ENCODE measurements at places on chromosomes 13 and 19. TPM values are rescaled to one million over a fixed set of nuclear protein-coding genes. Genes with fewer than 3 reads are reported as not detected.

The ZNF471 gene
- polyA plus RNA-seq, result 0.45 TPM

The DACT3 gene
- not detected for polyA plus RNA-seq

The ZNF428 gene
- 18.4 TPM for polyA plus RNA-seq

DNA sequence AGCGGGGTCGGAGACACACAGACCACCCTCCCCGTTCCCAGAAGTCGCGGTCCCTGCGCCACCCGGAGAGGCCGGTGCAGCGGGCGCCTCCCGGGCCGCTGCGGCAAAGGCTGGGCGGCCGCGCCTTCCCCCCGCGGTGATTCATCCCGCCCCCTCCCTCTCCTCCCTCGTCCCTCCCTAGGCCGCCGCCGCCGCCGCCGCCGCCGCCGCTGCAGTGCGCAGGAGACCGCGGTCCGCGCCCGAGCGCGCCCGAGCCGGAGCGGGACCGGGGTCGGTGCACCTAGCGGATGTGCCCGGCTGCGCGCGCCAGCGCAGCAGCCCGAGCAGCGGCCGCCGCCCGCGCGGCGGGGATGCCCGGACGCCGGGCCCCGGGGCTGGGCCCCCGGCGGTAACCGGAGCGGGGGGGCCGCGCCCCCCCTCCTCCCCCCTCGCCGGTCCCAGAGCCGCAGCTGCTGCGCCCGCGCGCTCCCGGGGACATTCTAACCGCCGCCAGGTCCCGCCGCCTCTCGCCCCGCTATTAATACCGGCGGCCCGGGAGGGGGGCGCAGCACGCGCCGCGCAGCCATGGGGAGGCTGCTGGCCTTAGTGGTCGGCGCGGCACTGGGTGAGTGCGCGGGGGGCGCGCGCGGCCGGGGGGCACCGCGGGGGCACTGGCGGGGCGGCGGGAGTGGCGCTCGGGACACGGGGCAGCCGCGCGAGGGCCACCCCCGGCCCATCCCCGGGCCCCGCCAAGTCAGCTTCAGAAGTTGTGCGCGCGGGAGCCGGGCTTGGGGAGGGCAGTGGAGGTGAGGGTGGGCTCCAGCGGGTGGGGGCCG, at the start of gene SCN1B:
TSS of gene SCN1B (plus strand) at position 214 of the 815 bp plus-strand sequence. CDS start at position 565, 351 bp downstream.
- no peak for DNase-seq

DNA sequence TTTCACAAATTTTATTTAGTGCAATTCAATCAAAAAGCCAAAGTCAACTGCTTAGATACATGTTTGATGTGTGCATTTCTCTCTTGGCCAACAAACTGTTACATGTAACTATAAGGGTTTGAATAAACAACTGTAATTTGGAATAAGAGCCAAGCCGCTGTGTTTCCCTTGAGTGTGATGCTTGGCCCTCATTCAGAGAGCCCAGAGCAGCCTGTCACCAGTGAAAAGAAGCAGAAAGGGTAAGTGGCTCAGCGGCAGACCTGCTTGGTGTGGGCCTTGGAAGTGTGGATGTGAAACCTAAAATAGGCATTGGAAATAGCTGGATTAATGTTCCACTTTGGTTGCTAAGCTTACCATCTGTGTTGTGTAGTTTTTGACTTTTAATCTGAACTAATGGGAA, 924.6 kb downstream of the OLFM4 start:
- no peak for DNase-seq

GRCh38 chr19:42224940-42225717, 5.0 kb downstream of the ZNF526 start:
- no peak for DNase-seq

DNA sequence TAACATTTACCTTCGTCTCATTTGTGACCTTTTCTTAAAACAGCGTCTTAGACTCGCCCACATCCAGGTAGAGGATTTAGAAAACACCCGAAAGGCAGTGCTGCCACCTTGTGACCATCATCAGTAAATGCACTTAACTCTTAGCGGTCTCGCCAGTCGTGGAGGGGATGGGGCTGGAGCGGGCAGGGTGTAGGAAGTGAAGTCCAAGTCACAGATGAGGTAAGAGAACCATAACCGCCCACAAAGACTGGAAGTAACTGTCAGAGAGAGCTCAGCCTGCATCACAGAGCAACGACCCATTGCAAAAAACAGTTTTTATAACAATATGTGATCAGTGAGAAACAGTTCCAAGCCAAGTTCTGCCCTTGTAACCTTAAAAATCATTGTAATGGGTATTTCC, 10.7 kb upstream of the CEACAM3 start:
- peak; percentile 66 for DNase-seq

DNA sequence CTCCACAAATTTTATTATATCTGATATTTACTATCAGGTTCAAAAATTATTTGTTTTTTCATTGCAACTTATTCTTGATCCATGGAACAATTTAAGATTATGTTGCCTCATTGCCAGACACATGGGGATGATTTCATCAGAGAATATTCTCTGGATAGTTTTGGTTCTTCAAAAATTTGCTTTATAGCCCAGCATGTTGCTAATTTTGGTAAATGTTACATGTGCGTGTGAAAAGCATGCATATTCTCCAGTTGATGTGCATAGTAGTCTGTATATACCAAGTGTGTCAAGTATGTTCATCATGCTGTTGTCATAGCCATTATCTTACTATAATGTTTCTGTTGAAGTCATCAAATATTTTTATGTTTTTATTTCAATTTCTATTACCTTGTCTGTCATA, 122.3 kb downstream of the RFC3 start:
- no peak for DNase-seq

Data from naive B cell (primary cell).